ENCODE measurements at places on chromosomes 1 and 21. TPM values are rescaled to one million over a fixed set of nuclear protein-coding genes. Genes with fewer than 3 reads are reported as not detected.

- H3K36me3 ChIP-seq = no peaks in the 10 kb centered on the region
- no peak for DNase-seq
- H3K27ac ChIP-seq = no peak overlapping the region
- H3K4me1 ChIP-seq = no peaks in the 10 kb centered on the region
- H3K27me3 ChIP-seq = no peaks in the 10 kb centered on the region
These were observed 559.0 kb upstream of the PLXNA2 start for GRCh38 chr1:208803011-208803811.

GRCh38 chr1:166129006-166129405 lies 37.8 kb downstream of the FAM78B start:
- no peak overlapping the region for H3K4me3 ChIP-seq
- H3K27ac ChIP-seq = no peak overlapping the region
- no peak for DNase-seq
- no peaks in the 10 kb centered on the region for H3K27me3 ChIP-seq

DNA sequence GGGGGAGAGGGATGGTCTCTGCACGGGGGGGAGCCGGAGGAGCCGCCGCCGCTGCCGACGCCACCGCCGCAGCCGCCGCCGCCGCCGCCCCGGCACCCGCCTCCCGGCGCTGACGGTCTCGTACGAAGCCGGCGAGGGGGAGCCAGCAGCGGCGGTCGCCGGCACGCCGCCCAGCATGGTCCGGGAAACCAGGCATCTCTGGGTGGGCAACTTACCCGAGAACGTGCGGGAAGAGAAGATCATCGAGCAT lies 311 bp downstream of the SPEN start:
- no peak for DNase-seq
- peaks cover 33% of the 10 kb centered on the region for H3K4me1 ChIP-seq
- H3K27ac ChIP-seq = peak overlapping the region; percentile 61
- H3K4me3 ChIP-seq = peak overlapping the region; percentile 95
- no peaks in the 10 kb centered on the region for H3K36me3 ChIP-seq

GRCh38 chr1:39852214-39852791 lies 31.0 kb downstream of the TRIT1 start:
- H3K4me3 ChIP-seq = no peak overlapping the region
- no peak for DNase-seq
- peaks cover 12% of the 10 kb centered on the region for H3K36me3 ChIP-seq
- no peaks in the 10 kb centered on the region for H3K27me3 ChIP-seq

DNA sequence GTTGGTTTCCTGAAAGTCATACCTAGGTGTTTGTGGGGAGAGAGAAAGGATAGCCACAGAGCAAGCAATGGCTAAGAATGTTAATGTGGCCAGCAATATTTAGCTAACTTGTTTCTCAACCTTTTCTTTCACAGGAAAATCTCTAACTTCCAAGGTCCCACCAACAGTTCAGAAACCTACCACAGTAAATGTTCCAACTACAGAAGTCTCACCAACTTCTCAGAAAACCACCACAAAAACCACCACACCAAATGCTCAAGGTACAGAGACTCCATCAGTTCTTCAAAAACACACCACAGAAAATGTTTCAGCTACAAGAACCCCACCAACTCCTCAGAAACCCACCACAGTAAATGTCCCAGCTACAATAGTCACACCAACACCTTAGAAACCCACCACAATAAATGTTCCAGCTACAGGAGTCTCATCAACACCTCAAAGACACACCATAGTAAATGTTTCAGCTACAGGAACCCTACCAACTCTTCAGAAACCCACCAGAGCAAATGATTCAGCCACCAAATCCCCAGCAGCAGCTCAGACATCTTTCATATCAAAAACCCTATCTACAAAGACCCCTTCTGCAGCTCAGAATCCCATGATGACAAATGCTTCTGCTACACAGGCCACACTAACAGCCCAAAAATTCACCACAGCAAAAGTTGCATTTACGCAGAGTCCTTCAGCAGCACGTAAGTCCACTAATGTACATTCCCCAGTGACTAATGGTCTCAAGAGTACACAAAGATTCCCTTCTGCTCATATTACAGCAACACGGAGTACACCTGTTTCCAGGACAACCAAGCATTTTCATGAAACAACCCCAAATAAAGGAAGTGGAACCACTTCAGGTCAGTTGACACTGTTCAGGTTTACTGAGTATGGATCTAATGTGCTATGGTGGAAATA lies 15.3 kb downstream of the CD55 start:
- H3K4me3 ChIP-seq = no peak overlapping the region
- H3K27ac ChIP-seq = peak overlapping the region; percentile 75
- H3K36me3 ChIP-seq = peaks cover 3% of the 10 kb centered on the region
- no peaks in the 10 kb centered on the region for H3K27me3 ChIP-seq

GRCh38 chr1:177124577-177125278 lies 39.8 kb downstream of the ASTN1 start:
- H3K4me1 ChIP-seq = no peaks in the 10 kb centered on the region
- H3K36me3 ChIP-seq = no peaks in the 10 kb centered on the region
- no peaks in the 10 kb centered on the region for H3K27me3 ChIP-seq
- no peak overlapping the region for H3K4me3 ChIP-seq
- no peak overlapping the region for H3K27ac ChIP-seq
- DNase-seq = no peak

DNA sequence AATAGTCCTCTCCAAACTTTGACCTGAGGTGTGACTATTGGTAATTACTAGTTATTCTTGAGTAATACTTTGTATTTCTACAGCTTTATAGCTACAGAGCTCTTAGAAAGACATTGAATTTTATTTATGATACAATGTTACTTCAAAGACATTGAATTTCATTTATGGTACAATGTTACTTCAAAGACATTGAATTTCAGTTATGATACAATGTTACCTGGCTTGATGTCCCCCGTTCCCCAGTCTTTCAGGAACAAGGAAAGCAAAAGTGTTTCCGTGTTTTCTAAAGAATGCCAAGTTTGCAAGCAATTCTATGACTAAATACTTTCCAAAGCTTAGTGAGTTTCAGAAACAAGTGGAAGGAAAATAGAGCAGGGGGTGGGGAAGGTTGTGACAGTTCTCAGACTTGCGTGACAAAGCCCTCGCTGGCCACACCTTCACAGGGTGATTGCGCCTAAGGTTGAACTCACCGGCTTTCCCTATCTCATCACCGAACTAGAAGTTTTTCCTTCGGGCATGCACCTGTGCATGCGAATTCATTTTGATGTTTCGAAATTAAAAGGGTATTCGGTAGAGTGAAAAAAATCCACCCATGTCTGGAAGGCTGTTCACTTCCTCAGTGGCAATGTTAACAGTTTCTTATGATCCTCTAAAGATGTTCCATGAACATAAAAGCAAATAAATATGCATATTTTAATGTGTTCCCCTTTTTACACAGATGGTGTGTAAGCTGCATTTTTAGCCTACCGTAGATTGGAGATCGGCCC lies 909 bp upstream of the PAXBP1 start:
- H3K36me3 ChIP-seq = no peaks in the 10 kb centered on the region
- peak overlapping the region; percentile 85 for H3K27ac ChIP-seq
- H3K27me3 ChIP-seq = no peaks in the 10 kb centered on the region
- peak overlapping the region; percentile 74 for H3K4me3 ChIP-seq

DNA sequence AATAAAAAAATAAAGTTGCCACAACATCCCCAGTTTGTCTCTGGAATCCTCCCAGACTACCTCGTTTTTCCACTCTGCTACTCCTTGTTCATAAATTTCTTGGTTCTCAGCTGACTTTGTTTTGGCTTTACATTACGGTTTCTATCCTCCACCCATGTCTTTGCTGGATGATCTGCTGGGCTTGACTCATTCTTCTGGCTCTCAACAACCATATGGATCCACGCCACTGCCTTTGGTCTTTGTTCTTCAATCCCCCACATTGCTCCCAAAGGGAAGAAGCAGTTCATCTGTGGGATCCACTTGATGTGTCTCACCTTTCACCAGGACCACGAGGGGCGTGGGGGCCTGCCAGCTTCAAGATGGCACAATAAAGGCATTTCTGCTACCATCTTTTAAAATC lies 67.1 kb upstream of the NBL1 start:
- no peak for DNase-seq
- H3K4me1 ChIP-seq = no peaks in the 10 kb centered on the region
- H3K36me3 ChIP-seq = no peaks in the 10 kb centered on the region
- no peak overlapping the region for H3K4me3 ChIP-seq
- H3K27ac ChIP-seq = no peak overlapping the region
- H3K27me3 ChIP-seq = no peaks in the 10 kb centered on the region

- H3K27ac ChIP-seq = no peak overlapping the region
- no peaks in the 10 kb centered on the region for H3K27me3 ChIP-seq
- no peaks in the 10 kb centered on the region for H3K4me1 ChIP-seq
- H3K4me3 ChIP-seq = no peak overlapping the region
These were observed 9.7 kb downstream of the PTGS2 start for GRCh38 chr1:186670297-186671135.

- H3K4me1 ChIP-seq = no peaks in the 10 kb centered on the region
- no peaks in the 10 kb centered on the region for H3K36me3 ChIP-seq
- no peak overlapping the region for H3K4me3 ChIP-seq
- H3K27ac ChIP-seq = no peak overlapping the region
These were observed 15.6 kb upstream of the ZMYM6 start for GRCh38 chr1:35047188-35047858.

- no peak for DNase-seq
- H3K4me3 ChIP-seq = no peak overlapping the region
- peaks cover 10% of the 10 kb centered on the region for H3K27me3 ChIP-seq
- no peaks in the 10 kb centered on the region for H3K36me3 ChIP-seq
- no peak overlapping the region for H3K27ac ChIP-seq
- no peaks in the 10 kb centered on the region for H3K4me1 ChIP-seq
These were observed 76.5 kb downstream of the VWA5B1 start for GRCh38 chr1:20367116-20367585.

GRCh38 chr21:37509802-37510393 lies 143.3 kb downstream of the DYRK1A start:
- H3K4me3 ChIP-seq = no peak overlapping the region
- H3K27me3 ChIP-seq = no peaks in the 10 kb centered on the region
- H3K4me1 ChIP-seq = no peaks in the 10 kb centered on the region

GRCh38 chr21:34827445-34828235 lies 158.8 kb downstream of the CLIC6 start:
- no peak overlapping the region for H3K4me3 ChIP-seq
- peaks cover 10% of the 10 kb centered on the region for H3K4me1 ChIP-seq
- no peaks in the 10 kb centered on the region for H3K27me3 ChIP-seq
- peaks cover 7% of the 10 kb centered on the region for H3K36me3 ChIP-seq

DNA sequence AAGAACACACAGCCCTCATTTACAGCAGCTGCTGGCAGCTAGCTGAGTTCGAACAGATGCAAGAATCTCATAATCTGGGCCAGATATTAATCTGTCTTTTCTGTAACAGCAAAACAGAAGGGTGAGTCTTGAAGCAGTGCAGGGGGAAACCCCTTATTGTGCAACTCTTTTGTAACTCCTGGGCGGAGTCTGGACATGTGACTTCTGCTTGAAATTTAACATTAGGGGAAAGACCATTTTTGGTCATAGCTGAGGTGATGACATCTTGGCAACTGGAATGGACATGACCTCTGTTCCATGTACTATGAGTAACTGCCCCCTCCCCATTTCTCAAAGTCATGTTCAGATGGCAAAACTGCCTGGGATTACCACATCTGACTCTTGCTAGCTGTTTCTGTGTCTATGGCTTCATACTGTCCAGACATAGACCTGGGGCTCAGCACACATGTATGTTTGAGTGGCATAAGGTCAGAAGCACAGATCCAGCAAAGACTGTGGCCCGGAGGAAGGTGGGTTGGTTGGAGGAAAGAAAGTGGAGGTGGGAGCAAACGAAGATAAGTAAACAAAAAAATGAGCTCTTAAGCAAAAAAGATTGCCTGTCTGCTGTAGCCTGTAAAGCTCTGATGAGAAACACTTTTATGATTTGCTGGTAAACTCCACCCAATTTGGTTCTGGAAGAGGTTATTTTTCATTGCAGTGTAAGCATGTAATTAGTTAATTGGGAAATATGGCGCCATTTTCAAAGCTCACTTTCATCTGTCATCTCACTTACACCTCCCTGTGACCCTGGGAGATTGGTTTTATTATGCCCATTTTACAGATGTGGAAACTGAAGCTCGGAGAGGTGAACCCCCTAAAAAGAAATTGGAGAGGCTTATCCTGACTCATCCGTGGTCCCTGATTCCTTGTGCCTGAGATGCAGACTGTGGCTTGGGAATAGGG lies 26.1 kb downstream of the ETS2 start:
- no peaks in the 10 kb centered on the region for H3K36me3 ChIP-seq
- DNase-seq = peak; percentile 31
- H3K27ac ChIP-seq = peak overlapping the region; percentile 43
- peaks cover 10% of the 10 kb centered on the region for H3K4me1 ChIP-seq

DNA sequence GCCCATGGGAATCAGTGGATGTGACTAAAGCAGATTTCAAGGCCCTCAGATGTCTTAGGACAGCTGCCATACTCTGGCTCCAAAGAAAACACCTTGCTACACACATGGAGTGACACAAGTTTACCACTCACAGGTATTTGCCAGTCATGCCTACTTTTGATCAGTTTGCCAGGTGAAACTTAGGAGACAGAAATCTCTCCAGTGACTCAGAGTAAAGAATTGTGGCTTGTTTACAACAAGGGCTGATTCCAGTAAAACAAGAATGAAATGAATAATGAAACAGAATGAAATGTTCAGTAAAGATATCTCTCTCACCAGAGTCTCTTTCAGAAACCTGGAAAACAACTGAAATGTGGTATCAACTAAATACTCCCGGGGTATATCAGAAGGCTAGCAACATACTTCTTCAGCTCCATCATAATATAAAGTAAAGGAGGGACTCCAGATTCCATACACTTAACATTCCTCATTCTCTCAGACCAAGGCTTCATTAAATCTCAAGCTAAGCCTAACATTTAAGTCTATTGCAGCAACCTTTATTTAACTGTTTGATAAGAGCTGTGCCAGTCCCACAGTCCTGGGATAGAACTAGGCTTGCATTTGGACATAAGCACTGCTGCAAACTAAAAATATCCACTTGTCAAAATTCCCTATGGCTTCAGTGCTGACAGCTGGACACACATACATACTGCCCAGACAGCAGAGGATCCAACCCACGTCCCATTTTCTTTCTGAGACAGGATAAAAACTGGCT lies 143.3 kb downstream of the SIPA1L2 start:
- no peaks in the 10 kb centered on the region for H3K4me1 ChIP-seq
- DNase-seq = no peak
- no peak overlapping the region for H3K4me3 ChIP-seq
- H3K36me3 ChIP-seq = no peaks in the 10 kb centered on the region

- DNase-seq = no peak
- no peak overlapping the region for H3K4me3 ChIP-seq
- no peaks in the 10 kb centered on the region for H3K27me3 ChIP-seq
- H3K4me1 ChIP-seq = no peaks in the 10 kb centered on the region
These were observed 130.2 kb downstream of the PEX14 start for GRCh38 chr1:10604966-10605365.

GRCh38 chr1:22108339-22109105 lies 34.4 kb downstream of the WNT4 start:
- H3K4me3 ChIP-seq = no peak overlapping the region
- H3K36me3 ChIP-seq = peaks cover 18% of the 10 kb centered on the region
- H3K27ac ChIP-seq = no peak overlapping the region
- no peak for DNase-seq
- H3K27me3 ChIP-seq = no peaks in the 10 kb centered on the region

Gene DONSON
- total RNA-seq = 11.0 TPM

Gene AKR7A3
- 0.82 TPM for total RNA-seq

Gene HSD11B1
- total RNA-seq = not detected

Gene CFHR1
- total RNA-seq = 0.41 TPM

Gene OPTC
- total RNA-seq = not detected

Gene HMGCS2
- 0.82 TPM for total RNA-seq

Gene CCDC27
- not detected for total RNA-seq

Gene LRIF1
- total RNA-seq = 19.9 TPM

Gene CSMD2
- total RNA-seq = not detected

Gene ECE1
- 81.0 TPM for total RNA-seq

Gene ALPL
- 0.44 TPM for total RNA-seq

Gene PPM1J
- total RNA-seq = 0.15 TPM

Gene NPHP4
- total RNA-seq = 9.8 TPM

Gene MCOLN3
- total RNA-seq = 2.2 TPM

Gene SLC44A5
- total RNA-seq = not detected

Gene ITGB2
- 434 TPM for total RNA-seq

Gene PODN
- total RNA-seq = not detected

Gene SNX7
- total RNA-seq = not detected
